ENCODE measurements at places on chromosomes 11 and 22. TPM values are rescaled to one million over a fixed set of nuclear protein-coding genes. Genes with fewer than 3 reads are reported as not detected.

OR4C16 gene
- not detected for total RNA-seq

WNT7B gene
- total RNA-seq, result 75.5 TPM

IL17REL gene
- total RNA-seq, result not detected

GPR137 gene
- 72.8 TPM for total RNA-seq

CCDC86 gene
- 35.6 TPM for total RNA-seq

OR4D11 gene
- not detected for total RNA-seq

All from PC-9 (cell line).